ENCODE measurements at places on chromosomes 12 and 14.
A peak's percentile ranks its signal among the peaks of the same experiment; 100 is the strongest.

- DNase-seq, result no peak
Measured at GRCh38 chr14:105013150-105013785, 7.6 kb downstream of the CDCA4 start.

- no peak for DNase-seq
Measured at GRCh38 chr12:123083661-123084571, 67.0 kb downstream of the PITPNM2 start.

DNA sequence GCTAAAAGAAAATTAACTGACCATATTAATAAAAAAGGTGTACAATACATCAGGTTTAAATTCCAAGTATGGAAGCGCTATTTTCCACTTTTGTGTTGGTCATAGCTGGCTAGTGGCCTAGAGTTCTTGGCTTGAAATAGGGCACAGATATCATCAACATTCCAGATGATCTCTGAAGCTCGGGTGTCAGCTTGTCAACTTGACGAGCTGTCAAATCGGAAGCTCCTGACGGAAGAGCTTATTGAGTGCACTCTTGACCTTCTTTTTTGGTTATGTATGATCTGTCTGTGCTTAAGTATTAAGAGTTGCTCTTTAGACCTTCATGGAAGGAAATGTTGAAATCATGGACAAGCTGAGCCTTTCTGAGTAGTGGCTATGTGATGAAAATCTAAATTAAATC lies 177.9 kb downstream of the APAF1 start:
- DNase-seq, result no peak

- DNase-seq, result peak; percentile 7
Measured at GRCh38 chr12:34399631-34400410, 377.5 kb downstream of the ALG10 start.

DNA sequence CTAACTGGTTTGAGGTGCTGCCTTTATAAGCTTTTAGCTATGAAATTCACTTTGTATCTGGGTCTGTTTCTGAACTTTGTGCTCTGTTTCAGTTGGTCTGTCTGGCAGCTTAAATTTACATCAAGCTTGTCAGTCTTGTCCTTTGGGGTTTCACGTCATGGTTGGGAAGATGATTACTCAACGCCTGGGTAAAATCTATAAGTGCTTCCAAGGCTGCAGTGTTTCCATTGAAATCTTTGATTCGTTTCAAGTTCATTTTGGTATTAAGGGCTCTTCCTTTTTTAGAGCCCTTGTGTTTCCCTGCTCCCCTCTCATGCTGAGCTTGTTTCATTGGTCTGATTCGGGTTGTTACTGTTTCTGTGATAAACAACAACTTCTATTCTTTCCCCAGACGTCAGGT lies 58.2 kb downstream of the FBXW8 start:
- DNase-seq, result no peak

GRCh38 chr14:95073947-95074346 lies 83.4 kb downstream of the DICER1 start:
- no peak for DNase-seq

DNA sequence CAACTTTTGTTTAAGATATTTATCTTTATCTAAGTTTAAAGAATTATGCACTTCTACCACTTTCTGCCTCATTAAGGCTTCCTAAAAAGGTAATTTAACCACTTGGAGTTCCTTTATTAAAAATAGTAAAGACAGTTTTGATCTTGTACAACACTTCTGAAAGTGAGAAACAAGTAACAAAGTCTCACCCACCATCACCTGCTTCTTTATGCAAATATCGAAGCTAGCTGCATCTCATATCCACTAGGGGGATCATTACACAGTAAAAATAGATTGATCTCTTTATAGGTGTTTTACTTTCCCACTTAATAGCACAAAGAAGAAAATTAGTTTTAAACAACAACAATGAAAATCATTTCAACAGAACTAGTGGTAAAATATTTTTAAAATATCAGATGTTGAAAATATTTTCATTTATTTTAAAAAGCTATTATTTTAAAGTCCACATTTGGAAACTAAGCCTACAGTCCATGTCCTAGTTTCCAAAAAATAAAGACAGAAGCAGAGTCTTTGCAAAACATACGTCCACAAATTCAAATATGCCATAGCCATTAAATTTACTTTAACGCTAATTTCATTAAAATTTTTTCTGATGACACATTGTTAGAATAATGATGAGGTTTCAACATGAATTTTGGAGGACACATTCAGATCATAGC lies 160.0 kb upstream of the SOX5 start:
- DNase-seq, result no peak

- no peak for DNase-seq
Measured at GRCh38 chr12:43824207-43824775, 11.6 kb upstream of the TMEM117 start.

DNA sequence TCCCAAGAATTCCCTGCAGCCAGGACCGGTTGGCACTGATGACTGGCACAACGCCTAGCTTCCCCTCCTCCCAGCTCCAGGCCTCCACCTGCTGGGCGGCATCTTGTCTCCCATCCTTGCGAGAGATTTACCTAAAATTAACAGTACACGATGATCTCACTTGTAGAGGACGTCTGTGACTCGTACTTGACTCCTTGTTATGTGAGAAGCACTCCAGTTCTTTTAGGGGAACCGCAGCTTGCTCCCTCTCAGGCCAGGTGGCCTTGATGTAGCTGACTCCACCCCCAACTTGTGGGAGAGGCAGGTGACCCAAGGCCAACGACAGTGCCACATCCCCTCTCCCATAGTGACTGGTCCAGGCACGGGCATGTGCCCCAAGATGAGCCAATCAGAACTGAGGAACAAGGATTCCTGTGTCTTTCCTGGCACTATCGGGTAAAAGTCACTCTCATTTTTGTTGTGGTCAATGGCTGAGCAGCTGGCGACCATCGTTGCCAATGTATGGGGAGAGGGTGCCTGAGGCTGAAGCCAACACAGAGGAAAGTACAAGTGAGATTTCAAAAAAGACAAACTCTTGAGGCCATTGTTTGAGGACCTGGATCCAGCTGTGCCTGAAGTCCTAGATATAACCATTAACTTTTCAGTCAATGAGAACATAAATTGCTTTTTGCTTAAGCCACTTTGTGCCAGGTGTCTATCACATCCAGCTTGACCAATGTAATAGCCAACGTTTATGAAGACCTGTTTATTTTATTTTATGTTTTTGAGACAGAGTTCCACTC lies 208.7 kb downstream of the RBM19 start:
- no peak for DNase-seq

DNA sequence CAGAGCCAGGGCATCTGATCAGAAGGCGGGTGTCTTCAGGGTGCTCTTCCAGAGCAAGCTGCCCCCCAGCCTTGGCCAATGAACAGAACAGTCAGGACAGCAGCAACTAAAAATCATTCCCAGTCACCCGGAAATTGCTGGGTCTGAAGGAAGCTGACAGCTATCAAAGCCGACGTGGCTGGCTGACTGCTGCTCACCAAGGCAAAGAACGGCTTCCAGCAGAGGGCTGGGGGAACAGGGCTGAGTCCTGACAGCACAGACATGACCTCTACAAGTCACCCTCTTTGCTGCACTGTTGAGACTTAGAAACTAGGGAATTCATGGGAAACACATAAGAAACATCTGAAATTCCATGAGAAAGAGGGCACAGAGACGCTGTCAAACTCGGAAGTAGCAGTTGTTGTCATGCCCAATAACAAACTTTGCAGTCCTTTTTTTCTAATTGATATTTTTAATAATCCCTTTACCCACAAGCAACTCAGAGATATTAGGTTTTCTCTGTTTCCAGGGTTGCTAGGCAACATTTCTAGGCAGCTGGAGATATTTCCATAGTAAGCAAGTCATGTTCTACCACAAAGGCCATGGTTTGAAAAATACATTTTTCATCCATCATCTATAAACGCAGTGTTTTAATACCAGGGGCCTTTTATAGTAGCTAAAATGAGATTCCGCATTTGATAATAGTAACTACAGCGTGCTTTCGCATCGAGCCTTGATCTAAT lies 365.2 kb downstream of the SEC23A start:
- DNase-seq, result no peak

DNA sequence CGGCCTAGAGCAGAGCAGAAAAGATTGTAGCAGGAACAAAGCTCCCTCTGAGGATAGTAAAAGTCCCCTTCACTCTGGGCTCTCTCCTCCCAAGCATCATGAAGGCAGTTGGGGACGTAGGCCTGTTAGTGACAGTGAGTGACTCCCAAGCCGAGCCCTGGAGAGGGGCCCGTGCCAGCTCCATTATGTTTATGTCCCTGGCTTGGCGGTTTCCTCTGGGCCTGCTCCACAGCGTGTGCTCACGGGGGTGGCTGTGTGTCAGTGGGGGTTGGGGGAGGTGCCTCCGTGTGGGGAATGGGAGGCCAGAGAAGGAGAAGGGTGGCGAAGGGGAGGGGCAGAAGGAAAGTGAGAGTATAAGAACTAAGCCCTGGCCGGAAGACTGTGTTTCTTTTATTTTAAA lies 170.0 kb upstream of the VASH1 start:
- DNase-seq, result no peak

Data from activated T-cell treated with anti-CD3 and anti-CD28 coated beads, Interleukin-2, amount 50 U/mL, for 24 hours (primary cell).